Nucleus accumbens (tissue), 56 donors: ENCODE measurements at places on chromosomes 2 and 18.
A peak's percentile ranks its signal among the peaks of the same experiment; 100 is the strongest.

- DNase-seq, result no peak
Measured at GRCh38 chr2:200578778-200579177, 7.0 kb upstream of the AOX1 start.

- DNase-seq, result no peak
Measured at GRCh38 chr2:142754182-142754581, 123.3 kb upstream of the KYNU start.

DNA sequence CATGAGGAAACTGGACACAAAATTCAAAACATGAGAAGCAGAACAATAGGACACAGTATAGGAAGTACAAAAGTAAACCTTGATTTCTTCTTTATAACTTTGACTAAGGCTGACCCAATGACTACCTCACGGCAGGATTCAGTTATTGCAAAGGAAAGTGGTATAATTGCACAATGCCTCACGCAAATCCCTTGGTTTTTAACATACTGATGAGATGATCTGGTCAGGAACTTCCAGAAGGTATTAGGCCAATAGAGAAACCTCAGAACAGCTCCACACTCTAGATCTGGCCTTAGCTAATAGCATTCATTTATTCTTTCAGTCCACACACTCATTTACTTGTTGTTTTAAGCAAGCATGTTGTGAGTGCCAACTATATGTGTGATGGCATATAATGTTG lies 1526.9 kb upstream of the ACVR2A start:
- no peak for DNase-seq

- DNase-seq, result no peak
Measured at GRCh38 chr2:144086965-144087364, 433.0 kb downstream of the ZEB2 start.

GRCh38 chr2:207790898-207791297 lies 21.2 kb upstream of the FZD5 start:
- DNase-seq, result no peak

- DNase-seq, result no peak
Measured at GRCh38 chr2:24613154-24613814, 122.2 kb downstream of the NCOA1 start.

GRCh38 chr2:7584017-7584416 lies 666.8 kb downstream of the RNF144A start:
- no peak for DNase-seq

DNA sequence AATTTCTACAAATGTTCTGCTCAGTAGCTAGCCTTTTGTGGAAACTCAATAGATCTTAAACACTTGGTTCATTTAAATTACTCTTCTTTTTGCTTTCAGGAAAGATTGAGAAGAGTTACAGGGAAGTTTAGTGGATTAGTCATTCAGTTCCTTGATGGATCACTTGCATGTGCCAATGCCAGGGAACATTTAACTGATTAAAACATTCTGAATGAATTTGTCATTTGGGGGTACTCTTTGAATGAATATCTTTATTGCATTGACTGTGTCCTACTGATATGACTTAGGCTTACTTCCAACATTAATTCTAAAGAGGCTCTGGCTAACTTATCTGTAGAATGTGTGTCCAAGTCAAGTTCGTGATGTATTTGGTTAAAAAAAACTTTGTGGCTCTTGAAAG lies 199.8 kb downstream of the PLCL1 start:
- DNase-seq, result no peak

DNA sequence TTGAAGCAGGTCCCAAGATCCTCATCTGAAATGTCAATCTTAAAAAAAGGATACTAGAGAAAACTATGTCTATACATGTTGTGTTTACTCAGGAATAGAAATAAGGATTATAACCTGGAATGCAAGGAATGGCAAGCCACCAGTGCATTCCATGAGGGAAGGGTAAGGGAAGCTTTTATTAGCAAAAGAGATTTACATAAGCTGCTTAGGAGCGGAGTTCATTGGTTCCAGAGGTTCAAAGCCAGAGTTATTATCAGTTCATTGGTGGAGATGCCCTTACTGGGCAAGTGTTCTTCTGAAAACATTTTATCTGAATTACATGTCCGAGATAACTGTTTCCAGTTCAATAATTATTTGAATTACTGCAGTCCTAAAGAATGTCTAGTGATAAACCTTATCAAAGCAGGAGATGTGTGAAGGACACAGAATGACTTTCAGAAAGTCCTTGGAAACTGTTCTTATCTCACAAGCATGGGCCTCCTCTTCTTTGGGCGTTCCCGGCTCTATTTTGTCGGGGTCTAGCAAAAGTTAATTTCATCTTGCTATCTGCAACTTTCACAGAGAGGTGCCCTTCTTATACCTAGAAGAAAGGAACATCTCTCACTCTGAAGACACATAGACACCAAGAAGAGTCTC lies 23.5 kb downstream of the COMMD1 start:
- no peak for DNase-seq

DNA sequence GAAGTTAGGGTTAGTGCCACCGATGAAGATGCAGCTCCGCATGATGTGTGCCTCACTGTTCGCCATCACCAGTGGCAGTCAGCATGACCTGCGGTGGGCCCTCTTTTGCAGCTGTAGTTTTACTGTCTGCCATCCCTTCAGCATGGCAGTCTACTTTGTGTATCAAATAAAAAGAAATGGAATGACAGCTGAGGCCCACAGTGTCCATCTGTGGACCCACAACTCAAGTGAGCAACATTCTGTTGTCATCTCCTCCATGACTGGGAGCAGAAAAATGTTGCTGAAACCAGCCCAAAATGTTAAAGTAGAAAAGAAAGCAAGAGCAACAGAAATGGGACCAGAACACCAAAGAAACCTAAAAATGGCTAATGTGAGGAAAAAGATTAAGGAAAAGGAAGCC lies 128.7 kb downstream of the MEP1B start:
- DNase-seq, result no peak

- DNase-seq, result no peak
Measured at GRCh38 chr2:240646176-240646899, 21.1 kb downstream of the GPR35 start.

DNA sequence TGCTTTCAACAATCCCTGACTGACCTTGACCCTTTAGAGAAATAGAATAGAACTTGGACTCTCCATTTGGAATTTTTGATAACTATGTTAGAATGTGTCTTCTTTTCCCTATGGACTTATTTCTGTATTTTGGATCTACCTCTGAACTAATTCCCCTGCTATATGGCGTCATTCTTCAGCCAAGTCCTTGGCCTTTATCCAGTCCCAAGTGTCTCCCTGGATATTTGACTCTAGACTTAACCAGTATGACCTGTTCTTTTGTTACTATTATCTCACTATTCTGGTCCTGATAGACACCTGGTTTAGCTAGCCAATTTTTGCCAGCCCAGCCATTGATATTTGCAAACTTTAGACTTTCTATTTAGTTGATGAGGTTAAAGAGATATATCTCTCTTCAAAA lies 186.8 kb downstream of the KCNS3 start:
- no peak for DNase-seq

GRCh38 chr2:25131567-25132298 lies 36.6 kb downstream of the POMC start:
- DNase-seq, result no peak

DNA sequence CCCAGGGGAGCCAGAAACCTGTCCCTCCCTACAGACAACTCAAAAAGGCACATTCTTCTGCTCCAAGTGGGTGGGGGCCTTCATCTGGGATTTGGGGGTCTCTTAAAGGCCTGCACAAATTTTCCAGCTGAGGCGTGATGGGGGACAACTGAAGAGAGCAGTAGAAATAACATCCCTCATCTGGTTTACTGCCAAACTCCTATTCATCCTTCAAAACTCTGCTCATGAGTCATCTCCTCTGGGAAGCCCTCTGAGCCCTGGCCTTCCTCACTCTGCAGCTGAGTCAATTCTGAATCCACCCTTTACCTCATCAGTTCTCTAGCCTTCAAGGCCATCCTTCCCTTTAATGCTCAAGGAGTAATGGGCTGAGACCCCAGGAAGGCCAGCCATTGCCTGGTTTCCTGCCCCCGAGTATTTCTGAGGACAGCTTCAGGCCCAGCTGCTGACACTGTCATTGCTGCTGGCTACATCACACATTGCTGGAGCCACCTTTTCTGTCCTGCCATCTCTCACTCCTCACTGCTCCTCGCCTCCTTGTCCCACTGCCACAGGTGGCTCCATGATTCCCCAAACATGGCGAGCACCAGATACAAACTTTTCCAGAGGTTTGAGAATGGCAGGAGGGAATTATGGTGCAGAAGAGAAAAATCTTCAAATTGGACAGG lies 32.2 kb upstream of the GLI2 start:
- DNase-seq, result no peak

GRCh38 chr2:8036366-8036765 lies 645.5 kb upstream of the ID2 start:
- DNase-seq, result no peak

DNA sequence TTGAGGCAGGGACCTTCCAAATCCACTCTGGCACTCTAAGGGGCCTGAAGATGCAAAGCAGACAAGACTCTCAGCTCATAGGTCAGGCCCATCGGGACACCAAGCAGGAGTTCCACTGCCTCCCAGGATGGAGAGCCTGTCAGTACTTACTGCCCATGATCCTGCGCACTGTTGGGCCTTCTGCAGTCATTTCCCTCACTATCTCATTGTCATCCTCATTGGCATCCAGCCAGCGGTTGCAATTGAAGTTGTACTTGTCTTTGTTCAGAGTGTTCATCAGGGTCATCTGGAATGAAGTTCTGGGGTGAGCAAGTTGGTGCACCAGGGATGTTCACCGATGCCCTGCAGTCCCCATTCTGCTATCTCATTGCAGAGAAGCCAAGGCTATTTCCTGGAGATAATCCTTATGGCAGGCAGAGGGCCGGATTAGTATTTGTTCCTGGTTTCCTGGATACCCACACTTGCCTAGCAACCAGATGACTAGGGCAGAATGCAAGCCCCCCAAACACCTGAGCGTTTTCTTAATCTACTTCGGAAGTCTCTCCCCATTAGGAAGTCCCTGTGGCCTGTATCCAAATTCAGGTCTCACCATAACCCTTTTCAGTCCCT lies 65.1 kb downstream of the LOXHD1 start:
- no peak for DNase-seq

DNA sequence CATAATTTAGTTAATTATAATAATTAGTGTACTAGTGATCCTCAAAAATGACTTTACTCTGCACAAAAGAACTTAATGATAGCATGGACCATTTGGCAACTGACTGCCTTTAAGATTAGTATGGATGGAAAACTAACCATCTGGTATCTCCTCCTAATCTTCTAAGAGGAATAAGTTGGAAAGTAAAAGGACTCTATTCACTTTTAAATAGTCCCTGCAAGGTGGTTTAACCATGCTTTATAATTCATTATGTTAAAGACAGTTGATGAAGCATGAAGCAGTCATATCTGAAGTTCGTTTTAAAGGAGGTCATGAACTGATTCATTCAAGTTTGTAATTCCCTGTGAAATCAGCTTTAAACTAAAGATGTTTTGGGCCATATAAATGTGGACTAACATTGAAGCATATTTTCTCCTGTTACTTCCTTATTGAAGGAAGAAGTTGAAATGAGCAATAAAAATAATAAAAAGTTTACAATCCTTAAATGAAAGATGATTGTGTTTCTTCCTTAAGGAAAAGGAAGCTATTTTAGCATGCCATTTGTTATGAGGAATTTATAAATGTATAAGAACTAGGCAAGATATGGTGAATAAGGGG lies 446.0 kb downstream of the XIRP2 start:
- no peak for DNase-seq

DNA sequence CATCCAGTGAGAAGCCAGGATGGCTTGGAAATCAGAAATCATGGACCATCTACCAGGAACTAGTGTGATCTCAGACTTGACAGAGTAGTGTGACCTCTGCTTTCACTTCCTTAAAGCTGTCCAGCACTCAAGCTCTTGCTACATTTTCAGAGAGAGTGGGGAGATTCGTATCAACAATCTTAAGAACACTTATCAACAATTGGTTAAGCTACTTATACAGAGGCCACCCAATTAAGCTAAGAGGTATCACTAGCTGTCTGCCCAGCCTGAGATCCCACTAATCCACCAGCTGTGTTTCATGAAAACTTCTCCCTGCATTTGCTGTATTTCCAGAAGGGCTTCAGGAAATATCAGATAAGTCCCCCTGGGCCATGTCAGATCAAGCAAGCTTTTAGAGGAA lies 4.2 kb downstream of the RPRM start:
- no peak for DNase-seq

DNA sequence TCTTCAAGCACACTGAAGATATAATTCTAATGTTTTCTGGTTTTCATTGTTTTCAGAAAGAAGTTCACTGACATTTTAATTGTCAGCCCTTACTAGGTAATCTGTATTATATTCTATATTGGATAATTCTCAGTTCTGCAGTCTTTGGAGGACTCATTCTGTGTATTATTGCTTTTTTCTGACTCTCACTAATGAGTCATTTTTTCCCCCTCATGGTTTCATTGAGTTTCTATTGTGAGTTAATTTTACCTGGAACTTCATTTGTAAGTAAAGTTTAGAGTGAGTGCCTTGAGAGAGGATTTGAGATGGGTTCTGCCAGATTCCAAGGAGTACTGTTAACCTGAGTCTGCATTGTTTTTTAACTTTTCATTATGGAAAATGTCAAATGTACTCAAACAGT lies 90.4 kb upstream of the LYPD1 start:
- no peak for DNase-seq

DNA sequence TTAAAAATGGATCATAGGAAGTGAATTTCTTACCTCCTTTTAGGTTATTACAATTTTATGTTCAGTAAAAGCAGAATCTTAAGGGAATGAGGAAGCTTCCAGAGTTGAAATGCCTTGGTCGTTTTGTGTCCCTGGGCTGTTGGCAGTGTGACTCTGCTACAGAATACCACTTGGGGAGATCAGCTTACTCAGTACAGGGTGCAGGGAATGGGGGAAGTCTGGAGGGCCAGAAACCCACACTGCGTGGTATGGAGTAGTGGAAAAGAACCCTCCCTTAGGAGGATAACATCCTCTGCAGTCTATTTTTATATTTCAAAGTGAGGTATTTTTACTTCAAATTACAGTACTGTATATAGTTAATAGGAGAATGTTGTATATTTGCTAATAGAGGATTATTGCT lies 51.1 kb downstream of the R3HDM1 start:
- DNase-seq, result no peak

DNA sequence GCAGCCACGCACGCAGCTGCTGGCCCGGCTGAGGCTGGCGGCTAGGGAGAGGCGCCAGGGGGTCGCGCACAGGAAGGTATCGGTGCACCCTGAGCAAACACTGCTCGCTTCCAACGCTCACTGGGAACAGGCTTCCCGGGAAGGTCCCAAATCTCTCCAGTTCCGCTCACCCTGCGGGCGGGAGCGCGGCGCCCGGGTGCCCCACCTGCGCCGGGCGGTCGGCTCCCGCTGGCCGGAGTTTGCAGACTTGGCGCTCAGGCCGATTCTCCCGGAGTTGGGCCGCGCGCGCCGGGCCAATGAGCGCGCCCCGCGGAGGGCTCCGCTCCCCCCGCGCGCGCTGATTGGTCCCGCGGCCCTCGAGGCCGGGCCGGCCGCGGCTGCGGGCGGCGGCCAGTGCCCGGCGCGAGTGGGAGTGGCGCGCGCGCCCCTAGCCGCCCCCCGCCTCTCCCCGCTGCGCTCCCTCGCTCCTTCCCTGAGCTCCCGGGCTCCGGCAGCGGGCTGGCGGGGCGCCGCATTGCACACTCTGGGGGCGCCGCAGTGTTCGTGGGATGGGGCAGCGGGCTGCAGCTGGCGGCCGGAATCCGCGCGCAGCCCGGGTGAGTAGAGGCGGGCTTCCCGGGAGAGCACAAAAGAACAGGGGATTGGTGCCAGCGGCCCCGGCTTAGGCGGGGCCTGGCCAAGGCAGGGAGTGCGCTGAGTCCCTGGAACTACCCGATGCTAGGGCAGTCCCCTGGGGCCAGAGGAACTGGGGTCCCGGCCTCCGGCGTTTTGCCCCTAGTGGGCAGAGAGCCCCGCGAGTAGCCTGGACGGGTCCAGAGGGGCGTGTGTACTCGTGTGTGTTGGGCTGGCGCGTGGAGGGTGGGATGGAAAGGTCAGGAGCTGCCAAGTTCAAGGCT lies at the start of gene LYPD6:
Gene LYPD6 (plus strand): TSS at position 461 of the 896 bp plus-strand sequence. CDS start 107,122 bp downstream, outside the sequence.
- peak; percentile 58 for DNase-seq

- peak; percentile 24 for DNase-seq
Measured at GRCh38 chr2:100292022-100292580, 30.2 kb downstream of the LONRF2 start.
